ENCODE measurements at places on chromosomes 3 and 15.

DNA sequence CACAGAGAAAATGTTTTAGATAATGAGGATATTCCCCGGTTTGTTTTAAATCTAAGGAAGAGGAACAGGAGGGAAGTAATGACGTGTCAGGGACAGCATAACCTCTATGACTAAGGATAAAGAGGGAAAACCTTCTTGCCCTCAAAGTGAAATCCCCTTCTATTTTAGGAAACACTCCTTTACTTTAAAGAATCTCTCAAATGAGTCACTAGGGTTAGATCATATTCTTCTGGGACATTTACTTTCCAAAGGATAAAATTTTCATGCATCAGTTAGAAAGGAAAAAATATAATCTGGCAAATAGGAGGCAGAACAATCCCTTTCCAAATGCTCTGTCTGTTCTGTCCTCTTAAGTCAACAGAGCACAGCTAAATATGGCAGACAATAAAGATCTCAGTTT lies 43.2 kb upstream of the UBE2E2 start:
- DNase-seq: no peak

- no peak for DNase-seq
Measured at GRCh38 chr15:34124651-34125050, 22.8 kb downstream of the PGBD4 start.

GRCh38 chr3:196650740-196651311 lies 11.3 kb downstream of the NRROS start:
- no peak for DNase-seq

DNA sequence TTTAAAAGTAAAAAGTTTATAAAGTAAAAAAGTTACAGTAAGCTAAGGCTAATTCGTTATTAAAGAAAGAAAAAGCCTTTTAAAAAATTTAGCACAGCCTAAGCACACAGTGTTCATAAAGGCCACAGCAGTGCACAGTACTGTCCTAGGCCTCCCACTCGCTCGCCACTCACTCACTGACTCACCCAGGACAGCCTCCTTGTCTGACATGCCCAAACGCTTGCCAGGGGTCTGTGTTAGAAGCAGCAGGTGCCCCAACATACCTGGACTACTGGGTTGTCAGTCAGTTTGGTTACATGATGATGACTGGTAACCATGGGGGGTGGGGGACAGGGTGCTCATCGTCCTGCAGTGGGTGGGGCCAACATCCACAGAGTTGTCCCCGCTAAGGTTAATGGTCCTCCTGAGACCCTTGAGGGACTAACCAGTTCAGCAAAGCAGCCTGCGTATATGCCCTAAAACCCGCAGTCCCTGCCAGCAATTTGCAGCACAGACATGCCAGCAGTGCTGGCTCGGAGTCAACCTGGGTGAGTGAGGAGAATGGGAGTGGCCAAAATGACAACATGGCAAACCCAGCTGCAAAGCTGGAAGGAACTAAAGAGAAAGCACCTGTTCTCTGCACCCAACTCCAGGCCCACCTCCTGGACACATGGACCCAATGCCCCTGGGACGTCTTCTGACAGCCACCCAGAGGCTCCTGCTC lies 49.2 kb downstream of the CYFIP1 start:
- no peak for DNase-seq

Measured in CD4-positive, alpha-beta T cell (primary cell).